Glomerular endothelial cell (primary cell): ENCODE measurements at places on chromosomes 12 and 14.

DNA sequence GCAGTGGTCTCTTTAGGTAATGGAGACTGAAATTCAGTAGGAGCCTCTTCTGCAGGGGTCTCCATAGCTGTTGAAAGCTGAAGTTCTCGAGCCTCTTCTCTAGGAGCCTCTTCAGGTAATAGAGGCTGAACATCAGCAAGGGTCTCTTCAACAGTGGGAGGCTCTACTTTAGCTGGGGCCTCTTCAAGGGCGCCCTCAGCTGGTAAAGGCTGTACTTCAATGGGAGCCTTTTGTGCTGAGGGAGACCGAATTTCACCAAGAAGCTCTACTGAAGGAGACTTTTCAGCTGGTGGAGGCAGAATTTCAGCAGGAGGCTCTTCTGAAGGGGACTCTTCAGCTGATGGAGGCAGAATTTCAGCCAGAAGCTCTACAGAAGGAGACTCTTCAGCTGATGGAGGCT lies 1.5 kb downstream of the FSCB start:
- DNase-seq: no peak

DNA sequence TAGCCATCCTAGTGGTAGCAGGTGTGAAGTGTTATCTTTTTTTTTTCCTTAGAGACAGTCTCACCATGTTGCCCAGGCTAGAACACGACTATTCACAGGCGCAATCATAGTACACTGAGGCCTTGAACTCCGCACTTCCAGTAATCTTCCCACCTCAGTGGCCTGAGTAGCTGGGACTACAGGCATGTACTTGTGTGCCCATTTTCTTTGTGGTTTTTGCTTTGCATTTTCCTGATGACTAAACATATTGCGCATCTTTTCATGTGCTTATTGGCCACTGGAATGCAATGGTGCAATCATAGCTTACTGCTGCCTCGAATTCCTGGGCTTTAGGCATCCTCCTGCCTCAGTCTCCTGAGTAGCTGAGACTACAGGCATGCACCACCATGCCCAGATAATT lies 33.3 kb upstream of the GCH1 start:
- DNase-seq: no peak

- no peak for DNase-seq
Measured at GRCh38 chr12:105775343-105775742, 363.4 kb downstream of the NUAK1 start.

GRCh38 chr14:102786768-102787167 lies 9.5 kb downstream of the TRAF3 start:
- DNase-seq: no peak

DNA sequence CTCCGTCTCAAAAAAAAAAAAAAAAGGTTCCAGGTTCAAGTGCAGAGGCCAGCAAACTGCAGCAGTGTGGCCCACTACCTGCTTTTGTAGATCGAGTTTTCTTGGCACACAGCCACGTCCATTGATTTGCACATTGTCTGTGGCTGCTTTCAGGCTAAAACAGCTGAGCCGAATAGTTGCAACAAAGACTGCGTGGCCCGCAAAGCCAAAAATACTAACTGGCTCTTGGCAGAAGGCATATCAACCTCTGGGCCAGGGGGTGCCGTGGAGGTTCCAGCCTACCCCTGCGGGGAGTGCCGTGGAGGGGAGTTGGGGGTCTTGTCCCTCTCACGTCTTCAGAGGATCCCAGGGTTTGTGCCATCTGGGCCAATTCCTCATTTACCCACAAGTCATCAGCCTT lies 170.1 kb downstream of the ADGRD1 start:
- DNase-seq: no peak

- no peak for DNase-seq
Measured at GRCh38 chr14:22761734-22762133, 4.8 kb upstream of the OXA1L start.

DNA sequence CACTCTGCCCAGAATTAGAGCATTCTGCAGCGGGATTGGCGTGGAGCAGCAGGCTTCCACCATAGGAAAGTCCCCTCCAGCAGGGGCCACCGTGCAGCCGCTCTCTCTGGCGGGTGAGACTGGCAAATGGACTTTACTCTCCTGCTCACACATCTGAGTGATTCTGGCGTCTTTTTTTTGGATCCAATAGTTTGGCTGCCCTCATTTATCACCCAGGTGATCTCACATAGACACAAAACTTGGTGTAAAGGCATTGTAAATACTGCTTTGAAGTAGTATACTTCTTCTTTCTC lies 130.3 kb downstream of the TGFB3 start:
- DNase-seq: no peak

GRCh38 chr12:22658214-22658613 lies 33.2 kb downstream of the ETNK1 start:
- peak; percentile 39 for DNase-seq

- no peak for DNase-seq
Measured at GRCh38 chr12:40726366-40726765, 34.1 kb downstream of the CNTN1 start.

GRCh38 chr14:59755409-59756135 lies 115.0 kb downstream of the RTN1 start:
- no peak for DNase-seq

- no peak for DNase-seq
Measured at GRCh38 chr12:27276275-27276674, 32.2 kb downstream of the STK38L start.

- no peak for DNase-seq
Measured at GRCh38 chr14:99073431-99073830, 198.6 kb downstream of the BCL11B start.

DNA sequence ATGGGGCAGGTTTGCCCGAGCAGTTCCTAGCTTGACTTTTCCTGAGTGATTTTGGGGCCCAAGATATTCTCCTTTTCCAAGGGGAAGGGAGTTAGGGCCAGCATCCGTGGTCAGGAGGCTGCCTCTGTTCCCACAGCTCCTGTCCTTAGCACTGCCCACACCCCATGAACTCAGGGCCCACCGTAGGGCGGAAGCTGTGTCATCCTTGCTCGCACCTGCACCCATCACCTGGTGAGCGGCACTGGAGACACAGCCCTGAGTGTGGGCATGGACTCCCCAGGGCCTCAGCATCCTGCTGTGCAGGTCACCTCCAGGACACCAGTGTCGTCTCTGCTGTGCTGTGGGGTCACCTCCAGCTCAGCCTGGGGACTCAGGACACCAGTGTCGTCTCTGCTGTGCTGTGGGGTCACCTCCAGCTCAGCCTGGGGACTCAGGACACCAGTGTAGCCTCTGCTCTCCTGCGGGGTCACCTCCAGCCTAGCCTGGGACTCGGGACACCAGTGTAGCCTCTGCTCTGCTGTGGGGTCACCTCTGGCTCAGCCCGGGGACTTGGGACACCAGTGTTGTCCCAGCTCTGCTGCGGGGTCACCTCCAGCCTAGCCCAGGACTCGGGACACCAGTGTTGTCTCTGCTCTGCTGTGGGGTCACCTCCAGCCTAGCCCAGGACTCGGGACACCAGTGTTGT lies 322.9 kb downstream of the ADGRD1 start:
- DNase-seq: no peak

DNA sequence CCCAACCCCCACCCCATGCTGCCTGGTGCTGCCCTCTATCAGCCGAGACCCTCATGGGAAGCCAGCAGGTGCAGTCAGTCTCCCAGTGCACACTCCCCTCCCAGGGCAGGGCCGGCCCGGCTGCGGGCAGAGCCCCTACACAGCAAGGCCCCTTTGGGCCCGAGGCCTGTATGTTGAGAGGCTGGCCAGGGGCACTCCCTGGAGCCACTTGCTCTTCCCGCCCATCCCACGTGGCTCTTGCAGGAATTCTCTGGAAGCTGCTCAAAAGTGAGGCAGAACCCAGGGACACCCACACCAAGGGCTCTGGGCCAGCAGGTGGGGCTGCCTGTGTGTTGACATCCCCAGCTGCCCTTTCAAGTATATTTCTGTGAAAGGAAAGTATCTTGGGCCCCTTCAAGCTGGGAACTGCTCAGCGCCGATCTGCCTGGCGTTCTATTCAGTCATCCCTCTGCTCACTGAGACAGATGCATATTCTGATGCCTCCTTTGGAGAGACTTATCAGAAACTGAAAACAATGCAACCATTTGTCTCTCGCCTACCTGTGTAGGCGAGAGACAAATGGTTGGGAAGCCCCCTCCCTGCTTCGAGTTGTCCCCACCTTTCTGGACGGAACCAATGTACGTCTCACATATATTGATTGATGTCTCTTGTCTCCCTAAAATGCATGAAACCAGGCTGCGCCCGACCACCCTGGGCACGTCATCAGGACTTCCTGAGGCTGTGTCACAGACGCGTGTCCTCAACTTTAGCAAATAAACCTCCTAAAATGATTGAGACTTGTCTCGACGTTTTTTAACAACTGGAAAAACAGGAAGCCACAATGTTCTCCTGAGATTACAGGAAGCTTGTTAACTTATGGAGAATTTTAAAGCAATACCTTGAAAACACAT lies 6.0 kb downstream of the GPR132 start:
- no peak for DNase-seq

DNA sequence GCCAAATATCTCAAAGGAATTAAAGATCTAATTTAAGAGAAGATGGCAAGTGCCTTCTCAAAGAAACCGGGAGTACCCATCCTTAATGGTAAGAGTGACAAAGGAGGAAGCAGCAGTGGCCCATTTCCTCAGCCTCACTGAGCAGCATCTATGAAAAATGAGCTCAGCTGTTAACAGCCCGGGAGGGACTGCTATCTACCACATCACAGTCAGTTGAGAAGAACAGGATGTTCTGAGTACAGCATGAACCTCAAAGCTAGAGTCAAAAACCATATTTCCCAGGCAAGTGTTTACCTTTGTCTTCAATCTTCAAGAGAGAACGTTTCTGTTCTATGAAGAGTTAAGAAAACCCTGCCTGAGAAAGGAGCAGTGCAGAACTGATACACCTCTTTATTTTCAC lies 115.0 kb downstream of the BTG1 start:
- no peak for DNase-seq

DNA sequence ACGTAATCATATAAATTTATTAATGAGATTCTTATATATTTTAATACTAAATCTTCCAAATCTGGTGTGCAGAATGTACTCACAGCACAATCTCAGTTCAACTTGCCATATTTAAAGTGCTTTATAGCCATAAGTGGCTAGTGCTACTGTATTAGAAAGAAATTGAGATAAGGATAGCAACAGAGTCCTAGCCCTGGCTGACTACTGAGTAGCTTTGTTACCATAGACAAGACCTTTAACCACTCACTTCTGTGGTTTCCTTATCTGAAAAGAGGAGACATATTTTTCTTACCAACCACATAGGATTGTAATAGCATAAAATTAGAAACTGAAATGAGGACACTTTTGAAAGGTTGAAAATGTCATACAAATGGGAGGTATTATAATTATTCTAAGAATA lies 2.0 kb upstream of the CHURC1 start:
- no peak for DNase-seq

DNA sequence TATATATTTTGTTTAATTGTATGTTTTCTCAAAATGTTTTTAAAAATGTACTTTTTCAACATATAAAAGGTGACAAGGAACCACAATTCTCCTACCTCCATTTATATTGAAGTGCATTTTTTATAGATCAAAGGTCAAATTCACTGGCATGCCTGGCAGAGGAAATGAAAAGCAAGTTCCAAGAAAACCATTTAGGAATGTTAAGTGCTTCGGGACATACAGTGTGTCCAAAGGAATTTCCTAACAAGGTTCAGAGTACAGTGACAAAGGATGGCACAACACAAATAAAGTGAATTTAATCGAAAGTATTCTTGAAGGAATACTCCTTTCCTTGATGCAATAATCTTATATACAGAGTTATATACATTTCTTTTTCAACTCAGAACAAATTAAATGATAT lies 242.3 kb downstream of the CCER1 start:
- DNase-seq: no peak

- no peak for DNase-seq
Measured at GRCh38 chr14:68891851-68892660, 87.0 kb downstream of the ACTN1 start.

DNA sequence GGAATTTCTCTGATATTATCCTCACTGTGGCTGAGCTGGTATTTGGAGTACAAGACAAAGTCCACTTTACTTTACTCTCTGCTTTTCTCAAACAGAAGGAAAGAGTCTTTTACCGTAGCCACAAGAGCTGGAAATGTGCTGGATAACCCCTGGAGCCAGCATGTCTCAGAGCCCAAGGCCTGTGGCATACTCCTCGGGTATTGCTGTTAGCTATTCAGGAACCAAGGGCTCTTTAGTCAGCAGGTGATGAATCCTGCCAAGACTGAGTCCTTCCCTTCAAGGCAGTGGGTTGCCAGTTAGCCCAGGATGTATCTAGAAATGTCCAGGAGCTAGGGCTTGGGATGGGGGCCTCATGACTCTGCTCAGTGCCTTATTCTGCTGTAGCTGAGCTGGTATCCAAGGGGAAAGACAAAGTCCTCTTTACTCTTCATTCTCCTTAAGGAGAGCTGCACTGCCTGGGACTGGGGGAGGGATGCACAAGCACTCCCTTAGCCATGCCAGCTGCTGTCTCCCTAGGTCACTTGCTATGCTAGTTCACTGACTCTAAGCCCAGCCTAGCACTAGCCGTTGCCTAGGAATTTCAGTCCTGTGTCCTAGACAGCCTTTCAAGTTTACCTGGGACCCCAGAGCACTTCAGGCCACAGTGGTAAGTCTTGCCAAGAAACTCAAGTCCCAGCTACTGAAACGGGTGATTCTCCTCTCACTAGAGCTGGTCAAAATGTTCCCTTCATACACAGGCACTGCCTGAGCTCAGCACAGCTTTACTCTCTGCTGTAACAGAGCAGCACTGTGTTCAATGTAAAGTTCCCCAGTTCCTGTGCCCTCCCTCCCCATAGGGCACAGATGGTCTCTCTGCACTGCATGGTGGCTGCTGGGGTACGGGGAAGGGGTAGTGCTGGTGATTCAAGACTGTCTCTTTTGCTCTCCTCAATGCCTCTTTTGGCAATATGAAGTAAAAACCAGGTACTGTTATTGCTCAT lies 136.4 kb downstream of the SLC35F4 start:
- no peak for DNase-seq

GRCh38 chr14:47606566-47606965 lies 68.8 kb downstream of the MDGA2 start:
- DNase-seq: no peak

GRCh38 chr14:57302883-57303282 lies 34.1 kb downstream of the AP5M1 start:
- DNase-seq: no peak

GRCh38 chr12:4047421-4047820 lies 174.2 kb upstream of the PARP11 start:
- no peak for DNase-seq

DNA sequence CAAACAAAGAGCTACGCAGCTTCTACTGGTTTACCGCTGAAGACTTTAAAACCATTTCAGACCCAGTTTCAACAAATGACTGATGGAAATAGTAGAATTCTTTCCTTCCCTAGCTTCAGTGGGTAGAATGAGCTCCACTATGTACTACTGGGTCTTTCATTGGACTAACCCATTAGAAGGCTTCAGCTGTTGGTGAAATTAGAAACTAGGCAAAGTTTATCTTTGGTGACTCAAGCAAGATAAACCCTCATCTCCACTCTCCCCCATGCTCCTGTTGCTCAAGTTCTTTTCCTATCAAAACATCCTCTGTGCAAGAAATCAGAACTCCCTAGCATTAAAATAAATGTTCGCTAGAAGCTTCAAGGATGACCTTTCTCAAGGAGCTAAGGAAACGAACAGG lies 159.2 kb downstream of the PAWR start:
- no peak for DNase-seq
